Activated CD4-positive, alpha-beta T cell treated with anti-CD3 and anti-CD28 coated beads, Interleukin-10, Interleukin-2, amounts not matched to agents 100 ng/mL and 50 ng/mL, durations not matched to agents 16 hours and 8 hours (primary cell): ENCODE measurements at places on chromosomes 6 and 20.

- DNase-seq: no peak
These were observed 349.9 kb upstream of the SLC35B3 start for GRCh38 chr6:8785223-8785622.

- DNase-seq: no peak
These were observed 146.6 kb upstream of the GLP1R start for GRCh38 chr6:38901802-38902522.

GRCh38 chr6:110042670-110043296 is 64.7 kb downstream of the GPR6 start:
- DNase-seq: no peak

DNA sequence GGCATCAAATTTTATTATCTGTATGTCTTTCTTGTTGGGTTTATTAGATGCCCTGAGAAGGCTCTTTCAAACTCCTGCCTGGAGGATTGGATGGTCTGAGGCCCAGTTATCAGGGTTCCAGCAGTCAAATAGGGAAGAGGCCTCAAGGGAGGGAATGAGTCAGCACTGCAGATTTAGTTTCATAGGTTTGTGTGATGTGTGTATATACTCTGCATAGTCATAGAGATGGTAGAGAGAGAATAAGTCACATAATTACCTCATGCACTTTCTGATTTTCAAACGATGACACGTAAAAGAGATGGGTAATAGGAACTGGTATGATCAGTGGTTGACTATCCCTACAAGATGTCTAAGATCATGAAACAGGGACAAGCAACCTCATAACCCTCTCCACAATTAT is 82.1 kb downstream of the ADAT2 start:
- DNase-seq: peak; percentile 80

DNA sequence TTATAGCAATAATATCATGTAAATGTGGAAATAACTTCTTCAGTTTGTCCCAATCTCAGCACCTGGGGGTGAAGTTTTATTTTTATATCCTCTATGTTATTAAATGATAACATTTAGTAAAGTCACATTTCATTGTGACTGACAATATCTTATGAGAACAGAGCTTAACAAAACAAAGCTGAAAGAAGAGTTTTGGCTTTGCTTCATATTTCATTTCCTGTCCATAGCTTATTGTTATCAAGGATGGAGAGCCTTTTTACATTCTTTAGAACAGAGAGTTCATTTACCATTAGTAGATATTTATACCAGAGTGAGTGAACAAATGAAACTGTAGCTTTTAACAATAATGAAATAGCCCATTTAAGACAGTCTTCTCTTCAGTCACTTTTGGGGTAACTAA is 231.9 kb upstream of the SGK1 start:
- DNase-seq: no peak

DNA sequence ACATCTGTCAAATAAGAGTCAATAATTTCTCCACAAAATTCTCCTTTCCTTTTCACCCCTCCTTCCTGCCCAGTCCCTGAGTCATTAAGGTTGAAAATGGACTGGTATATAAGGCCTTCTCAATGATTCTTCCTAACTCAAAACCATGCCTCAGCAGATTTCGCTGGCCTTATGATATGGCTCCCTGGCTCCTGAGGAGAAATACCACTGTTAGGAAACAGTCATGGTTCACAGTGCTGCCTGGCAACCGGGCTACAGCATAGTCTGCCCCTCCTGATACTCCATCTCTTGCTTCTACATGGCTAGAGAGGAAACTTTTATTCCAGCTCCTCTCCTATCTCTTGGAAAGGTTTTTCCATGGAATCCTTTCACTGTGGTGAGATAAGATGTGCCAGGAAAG is 4.7 kb downstream of the UBE2J1 start:
- no peak for DNase-seq

- no peak for DNase-seq
These were observed 179.8 kb upstream of the RIMS1 start for GRCh38 chr6:71706523-71706922.

- no peak for DNase-seq
These were observed 394.8 kb downstream of the SAMD5 start for GRCh38 chr6:147903321-147903720.

DNA sequence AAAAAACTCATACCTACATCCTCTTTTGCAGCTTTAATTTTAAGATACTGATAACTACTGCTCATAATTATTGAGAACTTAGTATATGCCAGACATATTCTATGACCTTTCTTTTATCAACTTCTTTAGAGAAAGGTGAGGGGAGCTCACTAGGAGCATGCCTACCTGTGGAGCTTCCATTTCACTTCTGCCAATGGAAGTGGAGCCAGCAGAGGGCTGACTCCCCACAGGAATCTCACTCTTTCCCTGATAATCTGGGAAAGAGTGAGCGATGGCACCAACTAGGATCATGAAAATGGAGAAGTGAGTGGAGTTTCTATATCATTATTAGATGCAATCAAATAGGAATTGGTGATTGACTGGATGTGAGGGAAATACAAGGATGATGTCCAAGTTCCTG is 484.9 kb downstream of the LMBRD1 start:
- no peak for DNase-seq

DNA sequence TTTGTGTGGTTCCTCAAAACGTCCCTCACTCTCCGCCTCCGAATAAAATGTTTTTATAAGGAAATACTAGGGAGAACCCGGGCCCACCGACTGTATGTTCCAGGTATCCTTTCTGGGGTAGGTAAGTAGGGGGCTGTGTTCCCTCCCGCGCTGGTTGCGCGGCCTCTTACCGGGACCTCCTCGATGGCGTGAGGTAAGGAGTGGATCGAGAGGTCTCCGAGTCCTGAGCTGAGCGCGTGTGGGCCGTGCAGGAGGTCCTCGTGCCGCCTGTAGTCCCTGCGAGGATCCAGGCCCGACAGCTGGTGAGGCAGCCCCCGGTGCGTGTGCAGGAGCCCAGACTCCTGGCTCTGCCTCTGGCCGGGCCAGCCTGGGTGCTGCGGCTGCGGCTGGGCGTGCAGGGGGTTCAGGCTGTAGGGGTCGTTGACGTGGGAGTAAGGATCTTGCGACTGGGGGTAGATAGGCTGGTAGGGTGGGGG is 5.1 kb downstream of the TFAP2A start:
- no peak for DNase-seq

DNA sequence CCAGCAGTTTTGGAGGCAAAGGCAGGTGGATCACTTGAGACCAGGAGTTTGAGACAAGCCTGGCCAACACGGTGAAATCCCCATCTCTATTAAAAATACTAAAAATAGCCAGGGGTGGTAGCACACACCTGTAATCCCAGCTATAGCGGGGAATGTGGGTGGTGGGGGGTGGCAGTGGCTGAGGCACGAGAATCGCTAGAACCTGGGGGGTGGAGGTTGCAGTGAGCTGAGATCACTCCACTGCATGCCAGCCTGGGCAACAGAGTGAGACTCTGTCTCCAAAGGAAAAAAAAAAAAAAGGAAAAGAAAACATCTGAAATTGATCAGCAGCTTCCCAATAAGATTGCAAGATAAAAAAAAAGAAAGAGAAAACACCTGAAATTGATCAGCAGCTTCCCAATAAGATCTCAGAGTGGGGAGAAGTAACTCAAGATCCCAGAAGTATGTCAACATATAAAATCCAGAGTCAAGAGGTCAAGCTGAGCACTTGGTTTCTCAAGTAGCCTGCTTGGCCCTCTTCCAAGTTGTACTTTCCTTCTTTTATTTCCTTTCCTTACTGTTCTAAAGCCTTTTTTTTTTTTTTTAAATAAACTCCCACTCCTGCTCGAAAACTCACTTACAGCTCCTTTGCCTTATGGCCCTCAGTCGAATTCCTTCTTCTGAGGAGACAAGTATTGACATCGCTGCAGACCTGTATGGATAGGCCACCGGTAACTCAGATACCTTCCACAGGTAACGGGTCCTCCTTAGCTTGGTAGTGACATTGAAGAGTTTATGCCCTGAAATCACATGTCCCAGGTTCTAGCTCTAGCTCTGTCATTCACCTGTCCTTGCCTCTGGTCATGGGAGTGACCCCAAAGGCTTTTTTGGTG is 368.5 kb upstream of the SYNCRIP start:
- no peak for DNase-seq

DNA sequence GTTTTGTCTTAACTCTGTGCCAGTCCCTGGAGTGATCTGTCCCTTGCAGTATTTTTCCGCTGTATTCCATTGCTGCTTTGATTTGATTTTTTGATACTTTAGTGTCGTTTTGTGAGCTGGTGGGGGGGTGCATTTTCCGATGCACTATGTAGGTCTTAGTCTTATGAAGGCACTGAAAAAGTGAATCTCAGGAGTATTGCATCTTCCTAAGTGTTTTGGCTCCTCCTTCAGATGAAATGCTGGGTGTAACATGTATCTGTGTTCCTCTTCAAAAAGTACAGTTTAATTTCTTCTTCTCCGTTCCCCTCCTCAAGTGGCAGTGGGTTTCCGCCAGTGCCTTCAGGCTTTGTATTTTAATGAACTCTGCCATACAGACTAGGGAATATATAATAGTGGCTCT is 580.7 kb upstream of the GJE1 start:
- DNase-seq: no peak

DNA sequence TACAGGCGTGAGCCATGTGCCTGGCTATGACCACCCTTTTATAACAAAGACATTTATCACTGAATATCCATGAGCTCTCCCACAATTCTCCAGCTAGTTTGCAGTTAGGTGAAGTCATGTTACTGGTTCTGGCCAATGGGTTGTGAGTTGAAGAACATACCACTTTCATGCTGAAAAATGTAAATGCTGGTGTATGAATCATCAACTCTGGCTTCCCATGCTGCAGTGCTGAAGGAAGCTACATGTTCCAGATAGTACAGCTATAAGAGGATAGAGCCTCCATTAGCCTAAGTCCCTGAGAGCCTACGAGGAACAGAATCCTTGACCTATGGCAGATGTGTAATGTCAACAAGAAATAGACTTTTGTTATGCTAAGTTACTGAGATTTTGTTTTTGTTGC is 180.4 kb downstream of the BTBD9 start:
- DNase-seq: no peak

DNA sequence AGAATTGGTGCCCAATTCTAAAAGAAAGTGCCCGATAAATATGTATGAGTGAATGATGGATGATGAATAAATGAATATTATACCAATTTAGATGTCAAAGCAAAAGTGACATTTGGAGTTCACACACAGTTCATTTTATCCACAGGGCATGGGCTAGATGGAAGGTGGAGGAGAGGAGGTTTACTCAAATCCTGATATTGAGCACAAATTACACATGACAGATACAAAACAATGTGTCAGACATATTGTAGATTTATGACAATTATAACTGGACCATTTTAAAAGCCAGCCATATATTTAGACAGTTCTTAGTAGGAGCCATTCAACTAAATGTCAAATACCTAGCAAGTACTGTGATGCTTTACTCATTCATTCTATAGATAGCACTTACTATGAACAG is 23.4 kb upstream of the PHACTR1 start:
- no peak for DNase-seq

- DNase-seq: no peak
These were observed 15.9 kb upstream of the CPNE1 start for GRCh38 chr20:35680452-35681183.

DNA sequence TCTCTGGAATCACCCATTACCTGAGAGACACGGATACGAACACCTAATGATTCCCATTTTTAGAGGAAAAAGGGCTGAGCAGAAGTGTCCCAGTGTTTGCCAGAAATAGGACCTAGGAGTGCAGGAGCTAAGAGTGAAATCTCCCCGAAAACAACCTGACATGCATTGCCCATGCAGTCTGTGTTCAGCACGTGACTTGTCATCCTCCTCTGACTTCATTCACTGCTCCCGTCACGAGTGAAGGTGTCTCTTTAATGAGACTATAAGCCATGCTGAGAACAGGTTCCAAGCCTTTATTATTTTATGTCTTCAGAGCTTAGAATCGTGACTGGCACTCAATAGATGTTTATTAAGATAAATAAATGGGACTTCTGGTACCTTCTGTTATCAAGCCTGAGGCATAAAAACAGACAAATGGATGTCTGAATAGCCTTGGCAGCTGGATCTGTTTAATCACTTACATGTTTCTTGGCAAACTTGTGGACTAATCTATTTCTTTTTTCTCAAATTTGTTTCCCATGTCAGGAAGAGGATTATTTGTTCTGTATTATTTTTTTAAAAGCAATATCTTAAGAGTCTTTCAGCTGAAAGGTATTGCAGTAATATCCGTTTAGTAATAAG is 3.7 kb upstream of the MLIP start:
- no peak for DNase-seq

- no peak for DNase-seq
These were observed 67.1 kb downstream of the ELOVL5 start for GRCh38 chr6:53281518-53282215.

- DNase-seq: no peak
These were observed 8.3 kb upstream of the CEP85L start for GRCh38 chr6:118659513-118660217.

DNA sequence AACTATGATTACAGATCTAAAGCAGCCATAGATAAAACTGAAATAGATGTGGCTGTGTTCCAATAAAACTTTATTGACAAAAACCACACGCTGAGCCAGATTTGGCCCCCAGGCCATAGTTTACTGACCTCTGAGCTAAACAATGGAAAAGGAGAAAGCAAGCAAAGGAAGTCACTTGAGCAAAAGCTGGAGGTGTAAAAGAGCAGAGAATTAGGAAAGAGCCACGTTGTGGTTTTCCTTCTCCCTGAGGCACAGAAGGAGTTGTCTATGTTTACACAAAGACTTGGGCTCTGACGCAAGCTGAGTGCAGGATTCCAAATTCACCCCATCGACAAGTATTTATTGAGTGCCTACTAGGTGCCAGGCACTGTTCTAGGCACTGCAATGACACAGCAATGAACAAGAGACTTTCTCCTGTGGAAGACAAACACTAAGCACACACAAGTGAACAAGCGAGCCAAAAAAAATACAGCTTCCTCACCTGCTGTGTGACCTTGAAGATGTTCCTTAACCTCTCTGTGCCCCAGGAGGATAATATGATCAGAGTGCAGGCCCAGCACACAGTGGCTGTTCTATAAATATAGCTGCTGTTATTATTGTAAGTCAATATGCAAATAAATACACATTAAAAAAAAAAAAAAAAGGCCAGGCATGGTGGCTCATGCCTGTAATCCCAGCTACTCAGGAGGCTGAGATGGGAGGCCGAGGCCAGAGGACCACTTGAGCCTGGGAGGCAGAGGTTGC is 75.4 kb upstream of the PTPN1 start:
- no peak for DNase-seq

DNA sequence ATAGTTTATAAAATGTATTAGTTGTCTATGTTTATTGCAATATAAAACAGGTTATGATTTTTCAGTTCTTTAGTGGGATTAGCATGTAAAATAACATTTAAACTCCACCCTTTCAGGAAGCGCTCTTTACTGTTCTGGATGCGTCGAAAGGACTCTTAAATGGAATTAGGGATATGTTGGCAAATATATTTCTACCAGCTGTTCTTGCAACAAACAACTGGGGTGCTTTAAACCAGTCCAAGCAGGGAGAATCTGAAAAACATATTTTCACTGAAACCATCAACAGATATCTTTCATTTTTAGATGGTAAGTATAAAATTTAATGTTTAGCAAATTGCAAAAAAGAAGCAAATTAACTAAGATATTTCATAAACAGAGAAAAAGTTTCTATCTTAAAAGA is 21.8 kb downstream of the DNAH8 start:
- DNase-seq: no peak

GRCh38 chr20:15927893-15928650 is 645.2 kb downstream of the KIF16B start:
- no peak for DNase-seq

- no peak for DNase-seq
These were observed 39.1 kb downstream of the PGM3 start for GRCh38 chr6:83153883-83154521.

- peak; percentile 83 for DNase-seq
These were observed 56.2 kb upstream of the RIPOR2 start for GRCh38 chr6:24991810-24992467.
